Germinal center (tissue), 1 donor: ENCODE measurements at places on chromosomes 12 and 14.
A peak's percentile ranks its signal among the peaks of the same experiment; 100 is the strongest.

DNA sequence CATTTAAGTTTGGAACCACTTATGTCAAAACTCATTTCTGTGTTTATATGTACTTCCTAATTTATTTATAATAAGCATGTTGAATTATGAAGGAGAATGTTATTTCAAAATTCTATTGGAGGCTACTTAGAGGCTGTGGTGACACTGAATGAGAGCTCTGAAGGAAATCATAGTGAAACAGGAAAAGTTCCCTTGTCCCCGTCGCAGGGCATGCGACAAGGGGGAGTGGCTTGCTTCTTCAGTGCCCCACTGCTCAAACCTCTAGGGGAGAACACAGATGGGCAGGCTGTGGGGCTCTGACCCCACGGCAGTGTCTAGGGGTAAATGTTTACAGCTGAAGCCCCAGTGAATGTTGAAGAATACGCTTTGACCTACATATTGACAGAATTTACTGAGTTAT is 261.9 kb downstream of the RAD51B start:
- DNase-seq = no peak

- DNase-seq = no peak
Observed at GRCh38 chr14:91745344-91745743, 13.5 kb upstream of the CATSPERB start.

DNA sequence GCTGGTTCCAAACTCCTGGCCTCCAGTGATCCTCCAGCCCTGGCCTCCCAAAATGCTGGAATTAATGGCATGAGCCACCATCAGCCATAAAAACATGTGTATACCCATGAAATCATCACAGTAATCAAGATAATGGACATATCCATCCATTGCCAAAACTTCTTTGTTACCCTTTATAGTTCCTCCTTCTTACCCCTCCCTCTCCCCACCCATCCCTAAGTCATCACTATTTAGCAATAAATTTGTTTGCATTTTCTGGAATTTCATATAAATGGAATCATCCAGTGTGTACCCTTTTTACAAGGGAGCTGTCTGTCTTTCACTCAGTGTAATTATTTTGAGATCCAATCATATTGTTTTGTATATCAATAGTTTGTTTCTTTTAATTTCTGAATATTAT is 42.4 kb downstream of the RPH3A start:
- DNase-seq = no peak

DNA sequence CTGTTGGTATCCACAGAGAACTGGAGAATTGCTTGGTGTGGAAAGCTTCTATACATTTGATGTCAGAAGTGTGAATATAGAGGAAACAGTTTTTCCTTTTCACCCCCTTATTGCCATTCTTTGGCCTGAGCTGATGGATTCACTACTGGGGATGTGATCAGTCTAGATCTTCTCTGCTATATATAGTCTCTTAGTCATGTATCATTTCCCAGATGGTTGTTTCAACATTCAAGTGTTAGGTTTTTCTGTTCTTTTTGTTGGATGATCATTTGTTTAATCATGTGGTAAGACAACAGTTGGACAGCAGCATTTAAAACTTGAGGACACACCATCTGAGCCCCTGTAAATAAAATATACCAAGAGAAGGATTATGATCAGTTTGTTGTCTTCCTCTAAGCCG is 29.6 kb downstream of the TMX1 start:
- no peak for DNase-seq

DNA sequence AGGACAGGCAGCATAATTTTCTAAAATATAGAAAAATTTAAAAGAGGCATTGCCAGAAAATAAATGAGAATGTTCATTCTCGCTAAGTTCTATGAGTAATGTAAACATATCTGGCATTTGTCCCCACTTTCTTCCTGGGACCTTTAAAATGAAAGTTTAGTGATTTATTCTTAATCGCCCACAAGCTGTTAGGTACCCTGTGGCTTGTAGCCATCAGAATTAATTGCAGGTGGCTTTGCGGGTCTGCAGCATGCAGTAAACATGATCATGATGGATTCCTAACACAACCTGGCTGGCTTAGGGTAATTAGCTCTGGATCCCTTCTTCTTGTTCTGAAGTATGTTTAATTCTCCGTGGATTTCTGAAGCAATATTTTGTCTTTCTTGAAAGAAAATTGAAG is 103.5 kb upstream of the FRMD6 start:
- no peak for DNase-seq

- DNase-seq = peak; percentile 36
Observed at GRCh38 chr12:50314636-50315312, 31.5 kb upstream of the LIMA1 start.

- DNase-seq = peak; percentile 11
Observed at GRCh38 chr12:46383654-46384450, 11.3 kb upstream of the SLC38A2 start.

GRCh38 chr12:116552773-116553373 is 6.3 kb upstream of the MAP1LC3B2 start:
- peak; percentile 33 for DNase-seq

DNA sequence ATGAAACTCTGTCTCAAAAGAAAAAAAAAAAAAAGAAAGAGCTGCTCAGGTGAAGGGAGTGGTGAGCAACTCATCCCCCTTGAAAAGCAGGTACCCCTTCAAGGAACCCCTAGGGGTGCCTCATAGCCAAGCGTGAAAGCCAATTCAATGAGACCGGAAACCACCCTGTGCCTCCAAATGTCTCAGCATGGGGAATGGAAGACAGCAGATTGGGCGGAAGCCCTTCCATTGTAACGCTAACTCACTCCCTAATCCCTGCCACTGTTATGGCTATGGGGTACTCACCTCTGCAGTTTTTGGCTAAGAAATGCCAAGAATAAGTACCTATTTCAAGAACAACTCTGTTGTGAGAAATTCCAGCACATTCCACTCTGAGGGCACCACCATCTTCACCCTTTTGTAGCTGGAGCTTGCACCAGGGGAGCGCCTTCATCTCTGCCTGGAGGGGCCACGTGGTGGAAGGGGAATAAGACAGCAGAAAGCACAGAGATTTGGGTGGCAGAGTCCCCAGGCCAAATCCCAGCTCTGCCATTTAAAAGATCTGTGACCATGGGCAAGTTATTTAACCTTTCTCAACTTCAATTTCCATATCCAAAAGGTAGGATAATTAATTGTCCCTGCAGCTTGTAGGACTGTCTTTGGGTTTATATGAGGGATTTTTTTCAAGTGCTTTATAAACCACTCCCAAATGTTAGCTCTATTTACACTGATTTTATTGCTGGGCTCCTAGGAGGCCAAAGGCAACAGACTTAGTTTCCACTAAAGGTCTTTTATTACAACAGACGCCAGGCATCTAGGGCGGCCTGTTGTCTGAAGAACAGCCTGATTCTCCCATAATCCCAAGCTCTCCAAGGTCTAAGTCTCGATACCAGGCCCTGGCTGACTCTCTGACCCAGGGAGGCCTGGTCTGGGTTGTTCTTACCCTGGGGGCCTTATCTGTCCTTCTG is 63.9 kb downstream of the ITPK1 start:
- no peak for DNase-seq

DNA sequence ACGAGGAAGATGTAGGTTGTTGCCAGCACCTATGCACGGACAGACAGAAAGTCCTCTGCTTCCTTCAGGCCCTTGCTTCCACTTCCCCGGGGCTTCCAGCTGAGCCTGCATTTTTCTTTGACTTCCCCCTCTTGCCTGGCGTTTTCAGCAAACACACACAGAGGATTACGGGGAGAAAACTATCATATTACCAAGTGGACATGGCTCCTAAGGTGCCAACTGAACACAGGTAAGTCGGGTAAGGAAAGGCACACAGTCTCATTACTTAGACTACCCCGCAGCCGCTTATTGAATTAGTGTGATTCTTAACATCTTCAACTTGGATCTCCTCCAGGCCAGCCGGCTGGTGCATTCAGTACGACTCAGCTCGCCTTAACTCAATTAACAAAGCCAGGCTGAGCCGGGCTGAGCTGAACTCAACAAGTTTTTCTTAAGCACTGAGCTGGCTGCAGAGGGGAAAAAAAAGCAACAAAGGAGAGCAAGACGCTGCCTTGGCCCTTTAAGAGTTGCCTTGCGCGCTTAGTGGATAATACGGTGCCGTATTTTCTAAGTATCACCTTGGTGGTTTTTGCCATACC is 19.2 kb upstream of the MAP1LC3B2 start:
- DNase-seq = no peak

DNA sequence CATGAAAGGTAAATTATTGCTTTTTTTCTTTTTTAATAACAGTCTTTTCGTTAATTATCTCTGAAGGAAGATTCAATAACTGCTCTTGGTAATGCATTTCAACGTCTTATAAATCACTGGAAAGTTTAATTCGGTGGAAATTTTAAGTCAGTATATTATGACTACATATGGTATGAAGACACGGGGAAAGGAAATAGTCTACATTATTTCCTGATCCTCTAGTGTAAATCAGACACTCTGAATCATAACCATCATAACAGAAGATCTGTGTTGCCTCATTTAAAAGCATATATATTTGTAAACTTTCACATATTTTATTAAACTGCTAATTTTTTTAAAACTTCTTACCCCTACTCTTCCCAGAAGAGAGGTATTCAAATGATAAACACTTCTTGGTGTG is 53.7 kb downstream of the EFCAB11 start:
- DNase-seq = no peak

DNA sequence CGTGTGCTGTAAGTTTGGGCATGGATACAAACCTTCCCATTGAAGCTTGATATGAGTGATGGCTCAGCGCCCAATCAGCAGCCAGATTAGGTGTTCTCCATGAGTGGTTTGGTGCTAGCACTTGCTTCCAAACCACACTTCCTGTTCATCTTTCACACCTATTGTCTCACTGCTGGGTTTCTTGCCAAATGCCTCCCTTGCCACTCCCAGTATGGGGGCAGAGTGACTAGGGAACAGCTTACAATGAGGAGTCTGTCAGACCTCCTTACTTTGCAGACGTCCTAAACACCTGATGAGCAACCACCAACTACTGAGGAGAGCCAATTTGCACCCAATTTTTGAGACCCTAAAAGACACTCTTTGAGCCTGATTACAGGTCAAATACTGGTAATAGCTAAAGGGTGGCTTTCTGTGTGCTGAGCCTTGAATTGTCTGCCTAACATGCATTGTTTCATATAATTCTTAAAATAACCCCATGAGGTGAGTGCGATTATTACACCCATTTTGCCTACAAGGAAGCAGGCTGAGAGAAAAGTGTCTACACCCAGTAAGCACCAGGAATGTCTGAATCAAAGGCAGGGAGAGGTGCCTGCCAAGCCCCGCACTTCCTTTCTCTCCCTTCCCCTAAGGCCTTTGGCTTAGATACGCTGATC is 48.4 kb upstream of the FOS start:
- no peak for DNase-seq

GRCh38 chr12:53952335-53952694 is 2.4 kb upstream of the HOXC12 start:
- DNase-seq = no peak
